Central memory CD4-positive, alpha-beta T cell (primary cell): ENCODE measurements at places on chromosomes 11 and 22.

DNA sequence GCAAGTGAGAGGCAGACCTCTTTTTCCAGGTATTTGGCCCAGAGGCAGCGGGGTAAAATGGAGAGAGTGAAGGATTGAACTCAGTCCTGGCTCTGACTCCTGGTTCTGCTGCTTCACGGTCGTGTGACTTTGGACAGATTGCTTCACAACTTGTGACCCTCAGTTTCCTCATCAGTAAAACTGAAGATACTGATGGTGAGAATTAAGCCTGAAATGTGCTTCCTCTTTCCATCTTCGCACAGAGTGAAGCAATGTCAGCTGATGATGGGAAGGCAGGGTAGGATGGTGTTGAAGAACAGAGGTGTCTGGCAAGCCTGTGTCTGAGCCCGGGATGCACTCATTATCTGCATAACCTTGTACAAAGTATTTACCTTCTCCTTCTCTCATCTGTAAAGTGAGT lies 59.0 kb downstream of the UBASH3B start:
- no peak for DNase-seq

DNA sequence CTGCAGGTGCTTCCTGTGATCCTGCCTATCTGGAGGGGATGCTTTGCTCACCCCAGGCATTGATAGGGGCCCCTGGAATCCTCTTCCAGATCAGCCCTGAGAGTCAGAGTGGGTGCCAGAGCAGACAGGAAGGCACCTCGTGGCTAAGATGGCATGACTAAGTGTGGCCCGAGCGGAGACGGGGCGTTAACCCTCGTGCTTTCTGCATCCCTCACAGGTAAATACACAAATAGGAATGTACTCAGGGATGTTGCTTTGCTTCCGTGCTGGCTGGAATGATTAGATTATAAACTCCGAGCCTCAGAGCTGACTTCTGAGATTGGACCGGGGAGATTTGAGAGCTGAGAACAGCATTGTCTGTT lies 312.7 kb upstream of the B3GAT1 start:
- no peak for DNase-seq

GRCh38 chr11:34865261-34865660 lies 50.9 kb downstream of the APIP start:
- no peak for DNase-seq

DNA sequence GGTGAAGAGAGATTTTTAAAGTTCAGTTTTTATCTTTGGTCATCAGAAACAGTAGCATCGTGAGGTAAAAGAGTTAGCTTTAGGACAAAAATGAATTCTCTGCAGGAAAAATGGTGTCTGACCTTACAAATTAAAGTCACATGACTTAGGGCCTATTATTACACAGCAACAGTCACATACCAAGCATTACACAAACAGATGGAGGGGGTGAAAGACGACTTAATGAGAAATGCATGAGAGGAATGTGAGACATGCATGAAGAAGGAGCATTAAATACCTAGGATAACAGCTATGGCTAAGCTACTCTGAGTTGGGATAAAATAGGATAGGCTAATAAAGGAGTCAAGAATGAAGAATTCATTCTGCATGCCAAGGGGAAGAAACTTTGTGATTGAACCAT lies 77.5 kb downstream of the BLID start:
- no peak for DNase-seq

DNA sequence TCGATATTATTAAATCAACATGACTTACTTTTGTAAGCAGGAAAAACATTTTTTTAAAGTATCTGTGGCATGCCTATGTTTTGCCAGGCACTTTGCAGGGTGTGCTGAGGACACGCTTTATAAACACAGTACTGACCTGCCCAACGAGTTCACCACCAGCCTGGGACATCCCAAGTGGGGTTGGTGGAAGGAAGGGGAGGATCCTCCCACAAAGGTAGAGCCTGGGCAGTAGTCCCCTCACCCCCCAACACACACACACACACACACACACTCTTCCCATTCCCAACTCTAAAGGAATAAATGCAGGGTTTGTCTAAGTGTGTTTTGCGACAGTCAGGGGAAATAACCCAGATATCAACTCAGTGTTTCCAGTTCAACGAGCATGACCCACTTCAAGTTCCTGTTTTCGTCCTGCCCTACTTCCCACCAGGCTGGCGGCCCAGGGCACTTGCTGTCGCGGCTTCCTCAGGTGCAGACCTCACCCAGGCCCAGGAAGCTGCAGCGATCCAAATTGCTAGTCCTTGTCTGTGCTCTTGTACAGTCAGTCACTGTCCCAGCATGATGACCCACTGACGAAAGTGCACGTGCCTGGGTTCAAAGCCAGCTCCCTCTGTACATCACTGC lies 3.1 kb downstream of the CERK start:
- peak; percentile 86 for DNase-seq

DNA sequence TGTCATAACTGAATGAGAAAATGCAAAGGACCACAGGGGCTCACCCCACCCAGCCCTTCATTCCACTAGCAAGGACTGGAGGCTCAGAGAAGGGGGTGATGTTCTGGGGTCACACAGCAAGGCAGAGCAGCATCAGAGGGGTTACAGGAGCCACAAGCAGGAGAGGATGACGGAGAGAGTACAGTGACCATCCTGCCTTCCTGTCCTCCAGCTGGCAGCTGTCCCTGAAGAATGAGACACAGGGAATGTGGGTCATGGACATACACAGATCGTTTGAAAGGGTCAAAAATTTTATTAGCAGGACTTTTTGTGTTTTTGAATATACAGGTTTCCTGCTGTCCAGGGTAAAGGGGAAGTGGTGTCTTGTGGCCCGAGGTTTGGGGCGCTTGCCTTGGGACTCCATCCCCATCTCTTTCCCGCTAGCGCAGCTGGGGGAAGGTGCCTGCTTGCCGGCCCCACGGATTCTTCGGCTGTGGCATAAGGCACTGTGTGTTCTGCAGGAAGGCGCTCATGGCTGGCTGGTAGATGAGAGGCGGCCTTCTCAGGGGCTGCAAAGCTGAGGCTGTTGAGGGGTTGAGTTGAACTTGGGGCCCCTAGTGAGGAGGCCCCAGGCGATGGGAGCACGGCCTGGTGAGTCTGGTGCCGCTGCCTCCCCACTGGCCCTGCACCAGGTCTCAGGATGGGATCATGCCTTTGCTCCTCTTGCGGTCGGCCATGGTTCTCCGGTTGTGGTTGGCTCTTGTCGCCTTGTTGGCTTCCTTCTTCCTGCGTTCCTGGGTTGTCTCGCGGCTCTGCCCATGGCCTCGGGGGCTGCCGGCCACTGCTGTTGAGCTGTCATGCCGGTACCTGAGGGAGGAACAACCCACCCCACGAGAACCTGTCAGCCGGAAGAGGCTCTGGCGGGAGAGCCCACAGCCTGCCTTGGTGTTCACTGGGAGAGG lies 21.4 kb downstream of the UQCR10 start:
- DNase-seq = no peak

DNA sequence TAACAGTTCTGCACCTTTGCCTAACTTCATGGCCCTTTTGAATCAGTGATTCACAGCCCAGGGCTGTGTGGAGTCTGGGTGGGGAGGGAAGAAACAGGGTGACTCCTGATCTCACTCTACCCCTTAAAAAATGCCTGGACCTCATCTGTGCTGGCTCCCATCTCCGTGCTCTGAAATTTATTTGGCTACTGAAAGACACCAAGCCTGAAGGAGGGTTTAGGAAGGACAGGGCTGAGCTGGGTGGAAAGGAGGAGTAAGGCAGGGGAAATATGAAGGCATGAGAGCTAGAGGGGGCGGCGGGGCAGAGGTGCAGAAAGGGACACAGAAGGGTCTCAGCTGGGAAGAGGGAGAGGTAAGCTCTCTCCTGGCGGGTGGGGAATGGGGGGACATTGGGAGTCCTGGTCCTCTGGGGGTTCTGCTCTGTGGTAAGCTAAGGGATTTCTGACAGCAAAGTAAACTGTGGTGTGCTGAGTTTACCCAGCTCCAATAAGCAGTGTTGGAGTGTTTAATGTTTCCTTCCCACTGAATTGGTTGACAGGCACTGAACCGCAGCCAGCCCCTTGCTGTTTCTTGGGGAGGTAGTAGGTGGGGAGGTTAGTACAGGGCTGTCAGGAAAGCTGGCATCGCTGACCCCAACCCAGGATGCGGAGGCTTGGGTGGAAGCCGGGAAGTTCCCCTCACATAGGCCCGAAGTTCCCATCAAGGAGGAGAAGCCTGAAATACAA lies 71.1 kb downstream of the RPUSD4 start:
- no peak for DNase-seq

- DNase-seq = no peak
Observed at GRCh38 chr11:58958500-58958899, 19.2 kb downstream of the GLYATL1 start.

- DNase-seq = no peak
Observed at GRCh38 chr22:42939451-42939881, 75.5 kb downstream of the PACSIN2 start.

- peak; percentile 59 for DNase-seq
Observed at GRCh38 chr22:22810018-22810427, 77.6 kb upstream of the IGLL5 start.

DNA sequence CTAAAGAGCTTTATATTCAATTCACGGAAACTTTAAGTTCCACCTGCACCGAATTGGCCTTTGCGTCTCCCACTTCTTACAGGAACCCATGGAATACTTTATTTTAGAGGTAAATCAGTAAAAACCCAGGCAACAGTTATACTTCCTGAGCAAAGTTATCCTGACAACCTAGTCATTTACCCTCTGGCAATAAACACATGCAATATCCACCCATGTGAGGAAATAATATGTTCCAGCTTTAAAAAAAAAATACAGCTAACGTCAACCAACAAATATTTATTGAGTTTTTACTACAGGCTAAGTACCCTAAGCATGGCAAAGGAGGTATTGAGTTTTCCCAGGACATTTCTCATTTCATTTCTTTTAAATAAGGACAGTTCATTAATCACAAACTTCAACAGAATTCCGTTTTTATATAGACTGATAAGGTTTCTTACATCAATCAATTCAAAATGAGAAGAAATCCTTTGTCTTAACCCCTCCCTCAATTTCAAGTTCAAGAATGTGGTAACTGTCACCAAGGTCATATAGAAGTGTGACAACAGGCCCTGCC lies 38.3 kb upstream of the CCDC34 start:
- DNase-seq = no peak

DNA sequence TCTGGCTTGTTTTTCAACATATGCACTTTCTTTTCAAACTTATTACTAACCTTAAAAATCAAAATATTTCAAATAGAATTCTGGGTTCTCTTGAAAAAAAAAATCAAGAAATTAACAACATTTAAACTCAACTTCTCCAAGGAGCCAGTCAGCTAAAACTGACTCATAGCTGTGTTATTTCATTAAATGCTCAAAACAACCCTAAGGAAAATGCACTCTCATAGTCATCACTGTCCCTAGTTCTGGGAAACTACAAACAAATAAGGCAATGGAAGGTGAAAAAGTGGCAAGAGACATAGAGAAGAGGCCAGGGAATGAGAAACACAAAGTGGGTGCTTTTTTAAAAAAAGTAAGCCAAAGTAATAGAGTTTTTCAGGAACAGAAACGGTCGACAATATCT lies 4.1 kb upstream of the ARHGAP20 start:
- no peak for DNase-seq

DNA sequence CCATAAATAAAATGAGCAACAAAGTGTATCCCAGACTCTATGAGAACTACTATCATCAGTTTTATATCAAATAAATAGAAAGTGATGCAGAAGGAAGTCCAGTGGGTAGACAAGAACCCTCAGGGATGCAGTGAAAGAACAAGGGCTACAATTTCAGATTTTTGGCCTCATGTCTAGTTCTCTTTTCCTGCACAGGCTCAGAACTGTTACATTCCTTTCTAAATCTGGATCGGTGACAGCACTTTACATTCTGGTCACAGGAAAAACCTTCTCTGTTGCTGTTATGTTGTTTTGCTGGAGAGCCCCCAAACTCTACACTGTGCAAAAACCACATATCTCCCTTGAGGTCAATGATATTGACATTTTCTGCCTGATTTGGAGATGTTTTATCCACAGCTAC lies 108.8 kb upstream of the ANO5 start:
- DNase-seq = no peak

DNA sequence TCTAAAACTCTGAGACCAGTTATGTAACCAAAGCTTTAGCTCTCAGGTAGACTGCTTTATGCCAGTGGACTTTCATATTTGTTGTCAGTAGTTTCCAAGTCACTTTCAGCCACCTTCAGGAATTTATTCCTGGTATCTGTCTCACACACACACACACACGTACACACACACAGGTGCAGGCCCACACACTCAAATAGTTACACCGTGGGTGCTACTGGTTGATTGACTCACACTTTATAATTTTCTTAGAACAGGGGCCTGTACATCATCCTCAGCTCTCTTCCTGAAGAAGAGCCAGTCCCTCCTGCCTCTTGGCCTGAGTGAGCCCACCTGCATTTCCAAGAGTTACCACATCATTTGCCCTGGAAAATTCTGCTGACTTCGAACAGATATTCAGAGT lies 555.2 kb downstream of the SOX6 start:
- no peak for DNase-seq

GRCh38 chr11:107565219-107565937 lies at the start of gene ALKBH8:
ALKBH8 (minus strand) TSS chr11:107565735; CDS start chr11:107560893, 4,842 bp downstream.
- DNase-seq = peak; percentile 77

GRCh38 chr11:74493791-74494630 lies 487 bp upstream of the LIPT2 start:
- no peak for DNase-seq

DNA sequence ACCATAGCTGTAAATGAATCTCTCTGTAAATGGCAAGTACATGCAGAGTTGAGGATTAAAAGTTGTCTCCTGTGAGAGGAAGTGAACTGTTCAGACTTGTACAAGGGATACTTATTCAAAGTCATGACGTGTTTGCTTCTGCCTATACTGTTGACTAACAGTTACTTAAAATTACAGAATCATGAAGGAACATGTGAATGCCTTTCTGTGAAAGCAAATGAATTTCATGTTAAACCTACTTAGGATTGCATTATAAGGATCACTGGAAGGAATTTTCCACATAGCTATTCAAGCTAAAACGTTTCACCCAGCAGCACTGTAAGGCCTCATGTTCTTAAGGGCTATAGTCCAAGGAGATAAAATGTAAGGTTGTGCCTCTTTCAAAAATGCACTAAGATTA lies 93.4 kb upstream of the BIRC3 start:
- DNase-seq = no peak

DNA sequence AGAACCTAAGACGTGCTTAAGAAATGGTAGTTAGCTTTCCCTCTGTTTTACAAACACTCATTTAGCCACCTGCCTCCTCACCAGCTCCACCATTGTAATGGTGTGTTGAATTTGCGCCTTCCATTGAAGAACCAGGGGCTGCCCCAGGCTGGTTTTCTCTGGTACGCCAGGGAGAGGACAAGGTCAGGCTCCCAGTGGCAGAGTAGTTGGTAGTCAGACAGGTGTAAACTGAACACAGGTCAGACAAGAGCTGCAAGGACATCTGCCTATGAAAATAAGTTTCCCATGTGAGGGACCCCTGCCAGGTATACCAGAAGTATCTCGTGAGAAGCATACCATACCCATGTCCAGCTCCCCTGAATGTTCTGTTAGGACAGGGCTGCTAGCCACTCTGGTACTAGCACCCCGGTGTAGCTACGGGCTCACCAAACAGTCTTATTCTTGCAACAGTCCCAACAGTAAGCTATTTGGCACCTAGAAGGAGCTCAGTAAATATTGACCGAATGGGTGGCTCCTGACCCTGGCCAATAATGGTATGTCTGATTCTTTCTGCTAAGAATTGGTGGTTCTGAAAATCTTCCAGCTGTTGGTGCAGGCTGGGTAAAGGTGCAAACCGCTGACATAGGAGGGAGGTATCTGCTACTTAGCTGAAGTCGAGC lies 359.0 kb downstream of the LARGE1 start:
- no peak for DNase-seq

GRCh38 chr11:69280451-69280850 lies 13.5 kb upstream of the MYEOV start:
- DNase-seq = no peak

GRCh38 chr11:47359162-47359561 lies 6.7 kb upstream of the MYBPC3 start:
- no peak for DNase-seq
